IMR-90 (cell line): ENCODE measurements at places on chromosomes 1 and 21.

GRCh38 chr1:167761400-167761799 is 39.6 kb downstream of the MPZL1 start:
- H3K36me3 ChIP-seq = peaks cover 2% of the 10 kb centered on the region
- peaks cover 9% of the 10 kb centered on the region for H3K4me1 ChIP-seq
- H3K27me3 ChIP-seq = no peaks in the 10 kb centered on the region
- H3K4me3 ChIP-seq = no peak overlapping the region
- no peak for DNase-seq

DNA sequence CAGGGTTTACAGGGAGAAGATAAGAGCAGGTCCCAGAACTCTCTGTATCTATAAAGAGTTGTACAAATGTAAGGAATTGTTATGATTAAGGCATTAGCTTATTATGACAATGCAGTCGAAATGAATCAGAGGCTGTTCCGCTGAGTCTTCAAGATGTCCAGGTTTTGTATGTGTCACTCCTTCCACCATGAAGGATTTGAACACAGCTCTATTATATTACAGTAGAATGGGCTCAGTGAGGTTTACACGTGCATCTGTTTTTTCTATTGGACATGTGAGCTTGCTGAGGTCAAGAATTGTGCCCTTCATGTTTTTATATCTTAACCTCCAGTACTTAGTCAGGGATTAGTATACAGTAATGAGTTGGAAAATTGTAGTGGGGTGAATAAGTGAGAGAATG is 86.3 kb downstream of the MPZL1 start:
- DNase-seq = peak; percentile 92
- peaks cover 8% of the 10 kb centered on the region for H3K4me1 ChIP-seq
- H3K27me3 ChIP-seq = no peaks in the 10 kb centered on the region
- H3K27ac ChIP-seq = no peak overlapping the region
- no peaks in the 10 kb centered on the region for H3K36me3 ChIP-seq
- H3K4me3 ChIP-seq = no peak overlapping the region

DNA sequence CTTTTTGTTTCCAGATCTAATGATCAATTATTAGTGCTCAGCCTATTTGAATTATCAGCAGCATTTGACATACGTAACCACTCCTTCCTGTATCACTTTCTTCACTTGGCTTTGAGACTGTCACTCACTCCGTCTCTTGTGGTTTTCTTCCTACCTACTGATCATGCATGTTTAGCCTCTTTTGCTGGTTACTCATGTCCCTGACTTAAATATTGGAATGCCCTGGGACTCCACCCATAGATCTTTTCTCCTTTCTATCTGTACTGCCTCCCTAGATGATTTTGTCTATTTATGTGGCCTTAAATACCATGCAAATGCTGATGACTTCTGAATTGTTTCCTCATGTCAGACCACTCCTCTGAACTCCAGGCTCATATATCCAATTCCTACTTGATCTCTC is 57.7 kb upstream of the PDE4B start:
- no peak overlapping the region for H3K27ac ChIP-seq
- H3K27me3 ChIP-seq = no peaks in the 10 kb centered on the region
- no peak overlapping the region for H3K4me3 ChIP-seq
- H3K4me1 ChIP-seq = no peaks in the 10 kb centered on the region
- DNase-seq = peak; percentile 7

- H3K27me3 ChIP-seq = no peaks in the 10 kb centered on the region
- no peak overlapping the region for H3K4me3 ChIP-seq
- no peak overlapping the region for H3K27ac ChIP-seq
- DNase-seq = peak; percentile 74
Measured at GRCh38 chr1:99180343-99180808, 83.9 kb upstream of the PLPPR4 start.

DNA sequence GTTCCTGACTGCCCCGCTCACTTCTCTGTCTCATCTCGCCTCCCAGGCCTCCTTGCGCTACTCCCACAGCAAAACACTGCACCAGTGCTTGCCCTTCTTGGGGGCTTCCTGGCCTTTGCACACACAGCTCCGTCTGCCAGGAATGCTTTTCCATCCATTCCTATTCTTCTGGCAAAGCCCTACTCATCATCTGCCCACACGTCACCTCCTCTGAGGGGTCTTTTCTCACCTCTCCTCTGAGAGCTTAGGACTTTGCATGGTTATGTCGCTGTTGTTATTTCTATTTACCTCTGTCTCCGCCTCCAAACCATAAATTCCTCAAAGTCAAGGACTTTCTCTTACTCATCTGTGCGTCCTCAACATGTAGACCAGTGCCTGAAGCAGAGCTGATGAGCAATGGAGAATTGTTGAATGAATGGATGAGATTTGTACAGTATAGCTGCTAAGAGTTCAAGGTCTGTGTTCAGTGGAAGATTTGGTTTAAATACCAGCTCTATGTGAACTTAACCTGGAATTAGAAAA is 26.4 kb upstream of the BTG2 start:
- DNase-seq = no peak
- no peak overlapping the region for H3K4me3 ChIP-seq
- H3K27ac ChIP-seq = peak overlapping the region; percentile 39; the same call in 1 of the 2 replicates
- peaks cover 4% of the 10 kb centered on the region for H3K27me3 ChIP-seq
- H3K4me1 ChIP-seq = peaks cover 9% of the 10 kb centered on the region; the same call in 1 of the 2 replicates

DNA sequence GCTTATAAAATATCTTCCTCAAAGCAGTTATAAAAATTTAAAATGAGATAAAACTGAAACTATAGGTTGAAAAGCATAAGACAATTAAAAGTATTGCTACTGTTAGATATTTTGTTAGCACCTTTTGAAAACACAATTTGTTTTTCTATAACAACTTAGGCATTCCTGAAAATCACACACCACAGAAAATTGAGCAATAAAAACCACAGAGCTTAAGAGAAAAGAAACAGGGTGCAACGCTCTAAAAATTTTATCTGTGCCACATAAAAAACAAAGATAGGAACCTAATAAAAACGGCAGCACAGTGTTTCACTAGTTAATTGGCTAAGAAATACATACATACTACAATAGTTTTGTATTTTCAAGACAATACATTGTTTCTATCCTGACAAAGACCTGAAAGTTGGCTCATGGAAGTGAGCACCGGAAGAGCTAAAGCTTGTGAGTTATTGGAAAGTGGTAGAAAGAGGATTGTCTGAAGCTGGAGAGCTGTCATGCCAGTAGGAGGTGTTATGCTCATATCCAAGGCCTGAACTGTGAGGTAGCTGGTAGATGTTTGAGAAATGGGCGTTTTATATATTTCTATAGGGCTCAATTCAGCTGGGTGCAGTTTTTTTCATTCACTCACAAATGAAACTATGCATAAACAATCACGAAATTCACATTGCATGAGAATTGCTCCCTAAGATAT is 45.8 kb downstream of the RGS7 start:
- no peak overlapping the region for H3K4me3 ChIP-seq
- no peaks in the 10 kb centered on the region for H3K36me3 ChIP-seq
- no peaks in the 10 kb centered on the region for H3K4me1 ChIP-seq
- no peak overlapping the region for H3K27ac ChIP-seq
